Pericardium fibroblast (primary cell): ENCODE measurements at places on chromosomes 16 and 17. TPM values are rescaled to one million over a fixed set of nuclear protein-coding genes. Genes with fewer than 3 reads are reported as not detected.

Gene C17orf78
- not detected in 2 replicates for total RNA-seq

Gene CCL23
- not detected in 2 replicates for total RNA-seq

Gene ZSCAN10
- total RNA-seq, result not detected in 2 replicates

Gene PLA2G15
- 10.9 and 24.0 TPM in 2 replicates for total RNA-seq

Gene WFIKKN2
- total RNA-seq, result 0.09 TPM in 1 of 2 replicates, not detected in the other

Gene CCL4L2
- not detected in 2 replicates for total RNA-seq
